ENCODE measurements at places on chromosomes 5 and 9. TPM values are rescaled to one million over a fixed set of nuclear protein-coding genes. Genes with fewer than 3 reads are reported as not detected.

- H3K4me3 ChIP-seq = no peak overlapping the region
- no peaks in the 10 kb centered on the region for H3K36me3 ChIP-seq
- peak; percentile 34 for DNase-seq
- peak overlapping the region; percentile 43 for H3K27ac ChIP-seq
Measured at GRCh38 chr5:79263290-79263689, 27.4 kb downstream of the JMY start.

DNA sequence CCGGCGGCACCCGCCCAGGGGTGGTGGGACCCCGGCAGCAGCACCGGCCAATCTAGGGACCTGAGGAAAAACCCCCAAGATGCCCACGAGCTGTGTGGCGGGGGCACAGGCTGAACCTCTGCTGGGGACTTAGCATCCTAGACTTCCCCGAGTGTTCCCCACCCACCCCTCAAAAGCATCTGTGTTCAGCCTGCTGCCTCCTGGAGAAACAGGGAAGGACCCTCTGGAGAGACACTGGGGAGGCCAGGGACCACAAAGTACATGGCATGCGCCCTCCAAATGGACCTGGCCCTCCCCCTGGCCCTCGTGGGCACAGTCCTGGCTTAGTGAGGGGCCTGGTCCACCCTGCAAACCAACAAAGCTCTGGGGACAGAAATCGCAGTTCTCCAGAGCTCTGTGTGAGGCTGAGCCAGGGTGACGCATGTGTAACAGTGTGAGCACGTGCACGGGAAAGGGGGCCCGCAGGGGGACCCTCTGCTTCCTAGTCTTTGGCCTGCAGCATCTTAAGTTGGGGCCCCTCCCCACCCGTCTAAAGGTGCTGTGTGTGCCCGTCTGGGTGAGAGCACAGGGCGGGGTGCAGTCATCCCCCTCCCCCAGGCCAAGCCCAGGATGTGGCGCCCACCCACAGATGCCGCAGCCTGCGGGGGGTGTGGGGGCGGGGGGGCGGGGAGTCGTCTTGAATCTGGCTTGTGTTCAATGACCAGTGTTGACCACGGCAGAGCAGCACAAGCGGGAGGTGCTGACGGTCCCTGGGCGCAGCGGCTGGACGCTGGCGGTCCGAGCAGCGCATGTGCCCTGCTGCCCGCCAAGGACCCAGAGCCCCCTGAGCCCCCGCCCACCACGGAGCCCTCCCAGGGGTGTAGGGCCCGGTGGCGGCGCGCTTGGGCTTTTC is 672 bp upstream of the KCNT1 start:
- no peaks in the 10 kb centered on the region for H3K4me1 ChIP-seq
- H3K4me3 ChIP-seq = no peak overlapping the region
- no peak overlapping the region for H3K27ac ChIP-seq
- H3K36me3 ChIP-seq = no peaks in the 10 kb centered on the region
- no peak for DNase-seq
- H3K27me3 ChIP-seq = no peaks in the 10 kb centered on the region

MTREX gene
- total RNA-seq = 66.2 TPM

SPAAR gene
- not detected for total RNA-seq

All from GM12878 (cell line).